ENCODE measurements at places on chromosomes 11 and 22.

GRCh38 chr11:133406489-133406888, 125.8 kb downstream of the OPCML start:
- DNase-seq: no peak

- no peak for DNase-seq
These were observed 166.6 kb downstream of the BRD1 start for GRCh38 chr22:49660794-49661781.

GRCh38 chr11:105206633-105207032, 67.1 kb upstream of the CARD18 start:
- no peak for DNase-seq

GRCh38 chr22:46860562-46860961, 98.1 kb downstream of the TBC1D22A start:
- no peak for DNase-seq

GRCh38 chr11:30956751-30957150, 370.6 kb upstream of the MPPED2 start:
- no peak for DNase-seq

- DNase-seq: no peak
These were observed 13.1 kb upstream of the MMP1 start for GRCh38 chr11:102810950-102811660.

DNA sequence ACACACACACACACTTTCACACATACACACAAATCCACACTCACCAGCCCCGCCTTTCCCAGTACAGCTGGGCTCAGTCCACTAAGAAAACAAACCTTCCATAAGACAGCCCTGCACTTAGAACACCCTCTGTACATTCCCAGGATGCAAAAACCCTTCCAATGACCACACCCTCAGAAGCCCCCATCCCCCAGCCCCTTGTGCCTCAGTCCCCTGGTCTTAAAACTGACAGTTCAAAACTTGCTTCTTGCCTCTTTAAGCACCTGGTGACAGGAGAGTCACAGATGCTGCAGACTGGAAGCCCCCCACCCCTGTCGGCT, 23.0 kb downstream of the APLNR start:
- no peak for DNase-seq

DNA sequence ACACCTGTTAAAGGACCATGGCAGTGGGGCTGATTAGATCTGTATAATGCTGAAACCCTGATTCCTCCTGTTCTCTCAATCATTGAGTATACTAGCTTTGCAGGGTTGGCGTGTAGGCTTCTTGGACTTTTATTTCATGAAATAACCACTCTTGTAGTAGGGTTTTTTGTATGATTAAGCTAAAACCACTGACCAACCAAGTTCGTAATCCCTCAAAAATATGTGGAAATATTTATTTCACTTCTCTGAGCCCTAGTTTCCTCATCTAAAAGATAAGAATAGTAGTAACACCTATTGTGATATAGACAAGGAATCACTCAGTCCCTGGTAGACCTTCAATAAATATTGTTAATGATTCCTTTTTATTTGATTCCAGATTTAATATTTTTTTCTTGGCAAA, 4.2 kb downstream of the API5 start:
- DNase-seq: no peak
